Kidney (tissue), 22 donors: ENCODE measurements at places on chromosomes 4 and X. TPM values are rescaled to one million over a fixed set of nuclear protein-coding genes. Genes with fewer than 3 reads are reported as not detected.

DNA sequence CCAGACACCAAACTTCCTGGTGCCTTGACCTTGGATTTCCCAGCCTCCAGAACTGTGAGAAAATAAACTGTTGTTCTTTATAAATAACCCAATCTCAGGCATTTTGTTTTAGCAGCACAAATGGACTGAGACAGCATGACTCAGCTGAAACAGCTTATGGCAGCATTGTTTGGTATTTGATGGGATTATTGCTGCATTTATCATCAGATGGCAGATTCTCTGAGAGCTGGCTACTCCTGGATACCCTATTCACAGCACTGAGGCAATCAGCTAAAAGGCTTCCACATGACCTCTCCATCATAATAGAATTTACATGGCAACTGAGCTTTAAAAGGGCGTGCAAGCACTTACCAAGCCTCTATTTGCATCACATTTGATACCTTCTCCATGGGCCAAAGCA is 623.1 kb upstream of the CPEB2 start:
- no peak for DNase-seq

DNA sequence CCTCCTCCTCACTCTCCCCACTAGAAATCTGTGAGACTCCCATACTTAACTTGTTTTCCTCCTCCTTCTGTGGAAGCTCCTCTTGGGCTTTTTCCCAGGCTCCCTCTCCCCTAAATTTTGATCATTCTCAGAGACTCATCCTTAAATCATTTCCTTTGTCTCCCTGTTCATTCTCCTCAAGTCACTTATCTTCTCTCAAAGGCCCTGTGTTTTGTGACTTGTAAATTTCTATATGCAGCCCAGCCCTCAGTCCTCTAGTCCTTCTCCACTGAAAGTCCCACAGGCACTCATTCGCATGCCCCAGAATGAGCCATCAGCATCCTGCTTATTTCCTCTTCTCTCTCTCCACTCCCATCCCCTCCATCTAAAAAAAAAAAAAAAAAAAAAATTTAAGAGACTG is 171.8 kb downstream of the SOWAHB start:
- DNase-seq, result no peak

DNA sequence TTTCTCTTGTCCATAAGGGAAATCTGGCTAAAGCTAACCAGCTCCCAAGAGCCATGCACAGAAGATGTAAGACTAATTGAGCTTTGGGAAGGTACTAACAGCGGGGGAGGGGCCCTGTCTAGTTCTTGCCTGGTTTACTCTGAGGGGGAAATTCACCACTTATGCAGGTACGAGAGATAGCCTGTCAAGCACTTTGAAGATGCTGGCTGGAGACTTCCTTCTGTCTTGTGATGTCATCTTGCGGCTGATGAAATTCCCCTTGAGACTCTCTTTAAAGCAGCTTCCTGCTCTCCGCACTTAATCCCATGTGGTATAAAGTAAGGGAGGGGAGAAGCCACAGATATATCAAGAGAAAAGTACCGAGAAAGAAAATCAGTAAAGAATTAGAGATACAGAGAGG is 345.3 kb downstream of the MAPK10 start:
- DNase-seq, result no peak

DNA sequence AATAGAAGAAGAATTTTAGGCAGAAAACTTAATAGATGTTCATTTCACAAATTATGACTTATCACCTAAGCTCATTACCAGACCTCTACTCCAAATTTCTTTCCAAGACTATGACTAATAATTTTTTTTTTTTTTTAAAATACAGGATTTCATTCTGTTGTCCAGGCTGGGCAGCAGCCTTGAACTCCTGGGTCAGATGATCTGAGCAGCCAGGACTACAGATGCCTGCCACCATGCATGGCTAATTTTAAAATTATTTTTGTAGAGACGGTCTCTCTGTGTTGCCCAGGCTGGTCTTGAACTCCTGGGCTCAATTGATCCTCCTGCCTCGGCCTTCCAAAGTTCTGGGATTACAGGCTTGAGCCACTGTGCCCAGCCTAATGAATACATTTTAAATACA is 119.2 kb downstream of the ARHGAP10 start:
- DNase-seq, result no peak

DNA sequence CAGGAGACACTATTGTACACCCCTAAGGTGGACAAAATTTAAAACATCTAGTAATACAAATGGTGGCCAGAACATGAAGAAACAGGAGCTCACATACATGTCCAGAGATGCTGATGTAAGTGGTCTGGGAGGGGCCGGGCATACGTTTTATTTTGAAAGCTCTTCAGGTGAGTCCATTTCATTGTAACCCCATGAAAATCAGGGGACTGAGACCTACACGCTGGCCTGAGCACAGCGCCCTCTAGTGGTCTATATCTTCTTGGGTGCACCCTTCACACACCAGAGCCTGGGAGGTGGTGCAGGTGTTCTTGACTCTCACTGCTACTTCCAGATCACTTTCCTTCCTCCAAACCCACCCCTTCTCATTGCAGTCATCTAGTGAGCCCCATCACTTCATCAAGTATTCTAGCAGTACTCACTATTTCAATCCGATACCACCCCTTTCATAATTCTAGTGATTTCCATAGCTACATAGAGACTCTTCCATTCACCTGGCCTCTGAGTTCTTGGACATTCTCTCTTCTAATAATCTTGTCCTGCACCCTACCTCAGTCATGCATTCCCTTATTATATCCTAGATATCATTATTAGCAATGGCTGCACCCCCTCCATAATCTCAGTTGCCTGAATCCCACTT is 4.3 kb upstream of the TLR6 start:
- DNase-seq, result peak; percentile 28

DNA sequence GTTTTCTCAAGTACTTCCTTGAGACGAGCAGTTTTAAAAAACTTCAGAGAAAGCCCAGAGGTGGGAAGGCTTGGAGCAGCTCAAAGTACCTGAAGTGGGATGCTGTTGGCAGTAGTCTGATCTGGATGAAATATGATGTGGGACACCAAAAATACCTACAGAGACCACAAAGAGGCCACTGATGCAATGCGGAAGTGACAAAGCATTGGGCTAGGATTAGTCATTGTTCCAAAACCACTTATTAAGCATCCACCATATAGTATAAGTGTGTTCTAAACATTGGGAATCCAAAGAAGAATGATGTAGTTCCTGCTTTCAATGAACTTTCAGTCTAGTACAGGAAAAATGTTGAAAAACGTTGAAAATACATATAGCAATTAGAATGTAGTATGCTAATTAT is 386.1 kb upstream of the CNKSR2 start:
- no peak for DNase-seq

- DNase-seq, result no peak
Observed at GRCh38 chr4:58962424-58962823, 1852.2 kb upstream of the IGFBP7 start.

GRCh38 chr4:1242506-1243450 is 6.2 kb downstream of the CTBP1 start:
- no peak for DNase-seq

DNA sequence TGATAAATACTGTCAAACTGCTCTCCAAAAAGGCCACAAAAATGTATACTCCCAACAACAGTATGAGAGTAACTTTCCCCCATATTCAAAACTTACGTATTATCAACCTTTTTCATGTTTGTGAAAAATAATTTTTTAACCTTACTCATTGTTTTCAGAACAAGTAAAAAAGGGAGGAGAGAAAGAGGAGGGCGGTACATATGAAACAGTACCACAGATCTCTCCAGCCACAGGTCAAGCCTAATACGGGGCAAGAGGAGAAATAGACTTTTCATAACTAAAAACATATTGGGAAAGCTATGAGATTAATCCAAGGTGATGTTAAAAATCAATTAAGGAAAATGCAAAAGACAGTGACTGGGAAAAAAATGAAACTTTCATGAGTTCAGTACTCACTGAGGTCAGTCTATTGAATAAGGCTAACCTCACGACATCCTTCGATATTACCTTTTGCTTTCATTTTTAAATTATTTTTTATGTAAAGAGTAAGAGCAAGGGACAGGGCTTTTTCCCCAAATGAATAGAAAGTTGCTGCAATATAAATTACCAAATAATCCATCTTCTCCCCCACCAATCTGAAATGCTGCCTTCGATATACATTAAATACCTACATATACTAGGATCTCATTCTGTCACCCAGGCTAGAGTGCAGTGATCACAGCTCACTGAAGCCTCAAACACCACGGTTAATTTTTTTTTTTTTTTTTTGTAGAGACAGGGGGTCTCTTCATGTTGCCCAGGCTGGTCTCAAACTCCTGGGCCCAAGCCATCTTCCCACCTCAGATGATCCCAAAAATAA is 25.3 kb downstream of the FBXW7 start:
- no peak for DNase-seq

GRCh38 chrX:136780241-136780640 is 491 bp downstream of the ARHGEF6 start:
- DNase-seq, result no peak

GYG2 gene
- 2.9 TPM for polyA plus RNA-seq

- DNase-seq, result no peak
Observed at GRCh38 chr4:13171292-13172057, 312.7 kb downstream of the RAB28 start.

GRCh38 chrX:46642145-46642544 is 68.6 kb downstream of the CHST7 start:
- DNase-seq, result no peak

PPEF2 gene
- polyA plus RNA-seq, result not detected

DNA sequence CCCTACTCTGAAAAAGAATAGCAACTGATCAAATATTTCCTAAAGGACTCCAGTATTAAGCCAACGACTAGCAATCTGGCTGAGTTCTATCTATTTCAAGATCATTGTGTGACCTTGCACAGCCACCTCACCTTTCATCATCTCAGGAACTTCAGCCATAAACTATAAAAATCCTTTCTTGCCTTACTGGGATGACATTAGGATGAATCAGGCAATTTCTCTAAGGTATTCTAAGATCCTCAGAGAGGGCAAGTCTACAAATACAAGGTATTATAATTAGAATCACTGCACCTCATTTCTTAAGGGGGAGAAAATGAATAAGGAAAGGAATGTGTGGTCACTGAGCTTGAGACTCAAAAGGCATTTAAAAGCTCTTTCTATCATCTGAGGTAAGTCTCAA is 152.6 kb downstream of the GRIA3 start:
- no peak for DNase-seq

- no peak for DNase-seq
Observed at GRCh38 chr4:84750260-84750959, 167.5 kb downstream of the CDS1 start.

GRCh38 chr4:116016201-116016600 is 902.8 kb upstream of the NDST4 start:
- DNase-seq, result no peak

DNA sequence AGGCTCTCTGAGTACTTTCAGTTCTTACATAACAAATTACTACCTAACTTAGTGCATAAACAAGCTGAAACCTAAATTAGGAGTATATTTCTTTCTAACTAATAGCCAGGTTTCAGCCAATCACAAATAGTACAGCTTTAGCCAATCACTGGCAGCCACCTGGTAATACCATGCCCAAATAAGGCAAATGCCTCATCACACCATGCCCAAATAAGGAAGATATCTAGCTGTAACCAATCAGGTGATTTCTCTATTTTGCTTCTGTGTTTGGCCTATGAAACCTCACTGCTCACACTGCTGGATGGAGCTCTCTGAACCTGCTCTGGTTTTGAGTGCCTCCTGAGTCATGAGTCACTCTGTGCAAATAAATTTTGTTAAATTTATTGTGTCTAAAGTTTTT is 113.5 kb downstream of the DDIT4L start:
- DNase-seq, result no peak

LGI2 gene
- polyA plus RNA-seq, result 4.8 TPM

GRCh38 chrX:50168241-50168687 is 32.5 kb downstream of the AKAP4 start:
- DNase-seq, result no peak

CCKAR gene
- polyA plus RNA-seq, result 0.22 TPM

- no peak for DNase-seq
Observed at GRCh38 chr4:5863461-5864113, 29.3 kb downstream of the CRMP1 start.

DNA sequence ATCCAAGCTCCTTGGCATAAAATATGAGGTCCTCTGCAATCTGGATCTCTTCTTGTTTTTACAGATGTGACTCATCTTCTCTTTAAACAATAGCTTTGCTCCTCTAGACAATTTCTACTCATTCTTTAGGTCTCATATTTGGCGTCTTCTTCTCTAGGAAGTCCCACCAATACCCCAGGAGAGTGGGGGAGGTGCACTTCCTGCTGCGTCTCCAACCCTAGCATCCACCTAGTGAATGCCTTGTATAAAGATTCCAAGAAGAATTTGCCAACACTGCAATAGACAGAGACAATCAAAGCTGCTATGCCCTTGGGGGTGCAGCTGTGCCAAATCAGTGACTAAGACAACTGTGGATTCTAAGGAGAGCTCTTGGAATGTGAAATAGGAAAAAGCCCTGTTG is 45.7 kb upstream of the SLC10A7 start:
- DNase-seq, result no peak

GRCh38 chrX:12447448-12448064 is 309.3 kb downstream of the FRMPD4 start:
- no peak for DNase-seq

GRCh38 chr4:38040619-38041018 is 80.4 kb downstream of the PTTG2 start:
- DNase-seq, result no peak

- DNase-seq, result peak; percentile 39
Observed at GRCh38 chr4:2469192-2469984, 482 bp downstream of the RNF4 start.

DNA sequence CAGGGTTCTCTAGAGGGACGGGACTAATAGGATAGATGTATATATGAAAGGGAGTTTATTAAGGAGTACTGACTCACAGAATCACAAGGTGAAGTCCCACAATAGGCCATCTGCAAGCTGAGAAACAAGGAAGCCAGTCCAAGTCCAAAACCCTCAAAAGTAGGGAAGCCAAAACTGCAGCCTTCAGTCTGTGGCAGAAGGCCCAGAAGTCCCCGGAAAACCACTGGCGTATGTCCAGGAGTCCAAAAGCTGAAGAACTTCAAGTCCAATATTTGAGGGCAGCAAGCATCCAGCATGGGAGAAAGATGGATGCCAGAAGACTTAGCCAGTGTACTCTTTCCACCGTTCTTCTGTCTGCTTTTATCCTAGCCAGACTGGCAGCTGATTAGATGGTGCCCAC is 227.2 kb downstream of the KCTD8 start:
- no peak for DNase-seq

PAGE1 gene
- polyA plus RNA-seq, result not detected

TEX13B gene
- not detected for polyA plus RNA-seq

TSPAN7 gene
- 98.3 TPM for polyA plus RNA-seq

CTAG1B gene
- polyA plus RNA-seq, result not detected

DNA sequence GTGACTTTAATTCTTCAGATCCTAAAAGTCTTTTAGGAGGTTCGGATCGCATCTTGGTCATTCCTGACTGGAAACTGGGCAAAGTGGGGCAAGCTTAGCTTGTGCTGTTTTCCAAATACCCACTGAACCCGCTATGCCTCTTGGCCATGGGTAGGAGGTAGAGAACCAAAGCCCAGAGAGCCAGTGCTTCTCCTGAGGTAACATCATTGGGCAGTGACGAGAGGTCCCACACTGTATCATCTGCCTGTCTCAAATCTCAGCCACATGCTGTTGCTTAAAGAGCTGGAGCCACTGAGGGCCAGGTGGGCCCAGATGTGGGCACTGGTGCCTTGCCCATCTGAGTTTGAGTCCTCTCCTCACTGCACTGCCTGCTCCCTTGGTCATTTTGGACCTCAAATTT is 68.2 kb downstream of the SLC2A9 start:
- DNase-seq, result no peak

- peak; percentile 86 for DNase-seq
Observed at GRCh38 chr4:182189103-182189878, 53.9 kb upstream of the TENM3 start.

- peak; percentile 72 for DNase-seq
Observed at GRCh38 chrX:139559383-139560042, 29.0 kb downstream of the F9 start.
